ENCODE measurements at places on chromosomes 11 and 22. TPM values are rescaled to one million over a fixed set of nuclear protein-coding genes. Genes with fewer than 3 reads are reported as not detected.

The GNB1L gene
- 7.6 TPM for total RNA-seq

The ANO5 gene
- total RNA-seq: 0.05 TPM

The WT1 gene
- not detected for total RNA-seq

The MIEF1 gene
- 44.9 TPM for total RNA-seq

The BIK gene
- total RNA-seq: 1.4 TPM

The DCHS1 gene
- total RNA-seq: 0.78 TPM

The C11orf16 gene
- total RNA-seq: not detected

DNA sequence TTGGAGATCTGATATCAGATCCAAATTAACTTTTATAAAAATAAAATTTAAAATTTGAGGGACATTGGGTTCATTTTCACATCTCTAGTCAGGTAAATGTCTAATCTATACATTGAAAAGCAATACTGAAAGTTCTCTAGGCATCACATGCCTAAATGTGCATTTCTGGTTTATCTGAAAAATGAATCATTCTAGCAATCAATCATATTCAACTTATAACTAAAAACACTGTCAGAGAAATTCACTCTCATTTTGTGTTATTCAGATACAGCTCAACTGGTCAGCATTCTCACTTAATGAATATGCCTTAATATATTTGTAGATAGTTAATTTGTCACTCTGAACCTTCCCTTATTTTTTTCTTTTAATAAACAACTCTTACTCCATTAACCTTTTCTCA, 243.2 kb downstream of the CASP12 start:
- H3K36me3 ChIP-seq: peaks cover 3% of the 10 kb centered on the region
- peaks cover 22% of the 10 kb centered on the region for H3K4me1 ChIP-seq
- DNase-seq: no peak
- no peak overlapping the region for H3K4me3 ChIP-seq
- H3K27ac ChIP-seq: no peak overlapping the region

- DNase-seq: no peak
- no peak overlapping the region for H3K27ac ChIP-seq
- no peaks in the 10 kb centered on the region for H3K4me1 ChIP-seq
- no peak overlapping the region for H3K4me3 ChIP-seq
Measured at GRCh38 chr22:48780597-48781277, 1046.9 kb downstream of the BRD1 start.

DNA sequence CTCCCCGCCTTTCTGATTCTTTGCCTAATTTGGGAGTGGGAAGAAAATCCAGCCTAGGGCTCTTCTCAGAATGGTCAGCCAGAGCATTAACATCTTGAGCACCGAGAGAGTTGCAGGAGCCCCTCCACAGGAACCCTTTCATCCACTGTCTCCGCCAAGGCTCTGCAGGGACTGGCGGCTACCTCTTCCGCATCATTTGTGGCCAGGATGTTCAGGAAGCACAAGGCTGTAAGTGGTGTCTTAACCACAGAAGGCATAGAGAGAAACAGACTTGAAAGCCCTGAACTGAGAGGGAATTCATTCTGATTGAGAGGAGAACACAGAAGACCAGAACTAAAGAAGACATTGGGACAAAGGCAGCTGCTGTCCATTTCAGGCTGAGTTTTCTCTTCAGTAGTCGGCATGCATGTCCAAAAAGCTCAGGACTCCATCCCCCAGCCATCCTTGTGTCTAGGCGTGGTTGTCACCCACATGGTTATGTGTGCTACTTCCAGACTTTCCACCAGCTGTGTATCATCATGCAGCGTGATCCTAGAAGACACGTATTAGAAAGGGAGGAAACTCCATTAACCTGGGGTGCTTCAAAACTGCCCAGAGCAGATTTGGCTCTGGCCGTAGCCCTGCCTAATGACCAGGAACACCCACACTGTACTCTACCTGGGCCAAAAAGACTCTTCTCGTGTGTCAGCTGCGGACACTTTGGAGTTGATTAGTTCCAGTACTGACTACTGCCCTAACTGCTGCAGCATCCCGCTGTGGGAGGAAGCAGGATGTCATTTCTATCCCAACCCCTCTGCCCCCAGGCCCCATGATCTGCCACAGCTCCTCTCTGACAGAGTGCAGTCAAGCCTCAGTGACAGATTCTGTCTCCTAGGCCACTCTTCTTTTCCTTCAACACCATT, 725.1 kb downstream of the NTM start:
- no peaks in the 10 kb centered on the region for H3K36me3 ChIP-seq
- H3K4me1 ChIP-seq: no peaks in the 10 kb centered on the region
- H3K27me3 ChIP-seq: no peaks in the 10 kb centered on the region
- no peak overlapping the region for H3K27ac ChIP-seq
- no peak for DNase-seq

DNA sequence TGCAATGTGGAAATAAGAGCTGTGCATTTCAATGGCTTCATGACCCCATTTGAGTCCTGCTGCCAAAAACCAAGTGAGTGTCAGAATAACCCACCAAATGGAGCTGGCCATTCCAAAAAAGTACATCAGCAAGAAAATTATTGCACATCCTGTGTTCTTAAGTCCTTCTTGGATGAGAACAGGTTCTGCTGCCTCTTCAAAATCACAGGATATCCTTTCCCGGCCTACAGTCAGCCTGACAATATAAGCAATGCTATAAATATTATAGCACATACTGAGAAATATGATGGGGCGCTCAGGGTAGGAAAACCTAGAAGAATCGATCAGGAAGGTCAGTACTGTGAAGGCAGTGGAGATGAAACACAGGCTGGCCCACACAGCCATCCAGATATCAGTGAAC, 3.5 kb downstream of the FZD4 start:
- peaks cover 12% of the 10 kb centered on the region for H3K4me1 ChIP-seq
- no peak overlapping the region for H3K4me3 ChIP-seq
- H3K27ac ChIP-seq: no peak overlapping the region
- peaks cover 38% of the 10 kb centered on the region for H3K27me3 ChIP-seq
- DNase-seq: no peak
- H3K36me3 ChIP-seq: no peaks in the 10 kb centered on the region

GRCh38 chr11:44968510-44968909, 17.8 kb upstream of the TP53I11 start:
- H3K27me3 ChIP-seq: no peaks in the 10 kb centered on the region
- no peaks in the 10 kb centered on the region for H3K4me1 ChIP-seq
- no peaks in the 10 kb centered on the region for H3K36me3 ChIP-seq
- H3K4me3 ChIP-seq: no peak overlapping the region

DNA sequence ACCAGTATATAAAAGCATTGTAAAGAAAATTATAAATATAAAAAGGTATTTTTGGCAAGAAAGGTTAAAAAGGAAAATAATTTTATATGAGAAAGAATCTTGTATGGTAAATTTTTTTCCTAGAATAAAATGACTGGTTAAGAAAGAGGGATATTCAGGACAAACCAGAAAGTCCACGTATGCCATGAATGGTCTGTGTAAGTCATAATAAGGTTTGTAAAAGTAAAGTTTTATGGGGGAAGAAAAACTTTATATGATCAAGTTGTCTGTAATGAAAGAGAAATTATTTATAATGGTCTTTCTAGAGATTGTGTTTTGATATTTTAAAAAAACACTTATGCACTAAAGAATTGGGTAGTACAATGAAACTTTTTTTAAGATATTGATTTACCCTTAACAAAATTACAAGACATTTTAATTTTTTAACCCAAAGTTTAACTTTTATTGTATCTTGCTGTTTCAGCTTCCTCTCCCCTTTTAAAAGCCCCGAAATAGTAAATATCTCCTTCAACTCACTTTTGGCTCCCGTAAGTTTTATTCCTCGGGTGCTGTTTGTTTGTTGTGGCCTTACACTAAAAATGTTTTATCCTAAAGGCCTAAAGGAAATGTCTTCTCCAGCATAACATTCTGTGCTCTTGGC, 47.7 kb downstream of the AMOTL1 start:
- H3K27me3 ChIP-seq: no peaks in the 10 kb centered on the region
- H3K4me1 ChIP-seq: no peaks in the 10 kb centered on the region
- H3K36me3 ChIP-seq: no peaks in the 10 kb centered on the region
- H3K27ac ChIP-seq: no peak overlapping the region
- DNase-seq: no peak
- no peak overlapping the region for H3K4me3 ChIP-seq

DNA sequence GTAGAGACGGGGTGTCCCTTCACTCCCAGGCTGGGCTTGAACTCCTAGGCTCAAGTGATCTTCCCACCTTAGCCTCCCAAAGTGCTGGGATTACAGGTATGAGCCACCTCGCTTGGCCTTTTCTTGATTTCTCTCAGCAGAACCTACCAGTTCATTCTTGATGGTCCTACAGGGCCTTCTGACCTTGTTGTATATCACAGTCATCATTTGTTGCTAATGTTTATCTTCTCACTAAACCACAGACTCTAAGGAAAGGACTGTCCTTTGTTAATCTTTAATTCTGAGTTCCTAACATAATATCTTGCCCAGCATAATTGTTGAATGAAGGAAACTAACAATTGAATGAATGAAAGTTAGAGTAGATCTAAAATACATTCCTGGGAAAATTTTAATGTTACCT, 22.0 kb upstream of the ZC3H12C start:
- H3K4me3 ChIP-seq: no peak overlapping the region
- peaks cover 17% of the 10 kb centered on the region for H3K27me3 ChIP-seq
- peaks cover under 1% of the 10 kb centered on the region for H3K4me1 ChIP-seq
- no peak overlapping the region for H3K27ac ChIP-seq
- no peak for DNase-seq

DNA sequence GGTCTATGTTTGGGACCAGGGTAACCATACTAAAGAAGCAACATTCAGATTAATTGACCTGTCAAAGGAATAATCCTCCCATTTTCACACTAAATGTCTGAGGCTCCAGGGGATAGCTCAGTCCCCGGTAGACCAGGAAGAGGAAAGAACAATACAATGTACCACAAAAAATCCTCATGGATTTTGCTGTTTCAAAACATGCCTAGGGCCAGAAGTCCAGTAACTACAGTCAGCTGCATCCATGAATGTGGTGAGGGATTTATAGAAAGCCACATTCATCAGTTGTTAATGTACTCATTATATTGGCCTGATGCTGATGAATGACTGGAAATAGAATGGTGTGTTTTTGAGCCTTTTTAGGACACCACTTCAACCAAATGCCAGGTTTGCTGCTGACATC, 6.9 kb upstream of the ETS1 start:
- H3K27me3 ChIP-seq: peaks cover 2% of the 10 kb centered on the region
- DNase-seq: no peak
- H3K27ac ChIP-seq: no peak overlapping the region
- H3K36me3 ChIP-seq: no peaks in the 10 kb centered on the region
- H3K4me1 ChIP-seq: peaks cover 28% of the 10 kb centered on the region

- peaks cover 25% of the 10 kb centered on the region for H3K27me3 ChIP-seq
- peak overlapping the region; percentile 62 for H3K4me3 ChIP-seq
- no peak for DNase-seq
- H3K4me1 ChIP-seq: peaks cover 27% of the 10 kb centered on the region
- no peaks in the 10 kb centered on the region for H3K36me3 ChIP-seq
Measured at GRCh38 chr11:57458060-57458409, 2.3 kb upstream of the RTN4RL2 start.

GRCh38 chr11:17528181-17528691, 16.0 kb downstream of the USH1C start:
- peaks cover 2% of the 10 kb centered on the region for H3K27me3 ChIP-seq
- H3K27ac ChIP-seq: no peak overlapping the region
- no peak overlapping the region for H3K4me3 ChIP-seq
- no peaks in the 10 kb centered on the region for H3K36me3 ChIP-seq
- DNase-seq: peak; percentile 76

GRCh38 chr22:21698430-21699329, 32.9 kb downstream of the PPIL2 start:
- H3K27ac ChIP-seq: no peak overlapping the region
- DNase-seq: no peak
- no peaks in the 10 kb centered on the region for H3K27me3 ChIP-seq
- H3K4me3 ChIP-seq: no peak overlapping the region
- peaks cover 9% of the 10 kb centered on the region for H3K36me3 ChIP-seq

- H3K4me3 ChIP-seq: no peak overlapping the region
- H3K36me3 ChIP-seq: no peaks in the 10 kb centered on the region
- peaks cover 5% of the 10 kb centered on the region for H3K4me1 ChIP-seq
Measured at GRCh38 chr22:23518376-23519187, 61.5 kb downstream of the IGLL1 start.

DNA sequence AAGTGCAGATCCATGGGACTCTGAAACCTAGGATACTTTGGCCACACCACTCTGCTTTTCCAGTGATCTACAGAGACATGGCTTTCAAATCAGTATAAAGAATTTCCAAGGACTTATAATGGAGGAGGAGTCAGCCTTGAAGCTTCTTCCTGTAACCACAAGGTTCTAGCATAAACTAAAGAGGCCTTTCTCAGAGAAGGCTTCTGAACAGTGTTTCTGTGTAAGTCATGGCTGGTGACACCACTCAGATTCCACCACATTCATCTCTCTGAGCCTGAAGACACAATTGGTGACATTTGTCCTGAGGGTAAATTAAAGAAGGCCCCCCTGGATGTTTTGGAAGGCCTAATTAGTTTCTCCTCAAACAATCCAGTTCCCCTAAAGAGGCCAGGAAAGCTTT, 29.0 kb upstream of the ADORA2A start:
- peaks cover 25% of the 10 kb centered on the region for H3K36me3 ChIP-seq
- H3K27ac ChIP-seq: peak overlapping the region; percentile 55
- no peak overlapping the region for H3K4me3 ChIP-seq
